RWPE2 (cell line): ENCODE measurements at places on chromosomes 3 and 15.

GRCh38 chr3:185820973-185821758, 3.7 kb downstream of the IGF2BP2 start:
- no peak for DNase-seq

- peak; percentile 11 for DNase-seq
These were observed 161.4 kb downstream of the WNT7A start for GRCh38 chr3:13718436-13718835.

DNA sequence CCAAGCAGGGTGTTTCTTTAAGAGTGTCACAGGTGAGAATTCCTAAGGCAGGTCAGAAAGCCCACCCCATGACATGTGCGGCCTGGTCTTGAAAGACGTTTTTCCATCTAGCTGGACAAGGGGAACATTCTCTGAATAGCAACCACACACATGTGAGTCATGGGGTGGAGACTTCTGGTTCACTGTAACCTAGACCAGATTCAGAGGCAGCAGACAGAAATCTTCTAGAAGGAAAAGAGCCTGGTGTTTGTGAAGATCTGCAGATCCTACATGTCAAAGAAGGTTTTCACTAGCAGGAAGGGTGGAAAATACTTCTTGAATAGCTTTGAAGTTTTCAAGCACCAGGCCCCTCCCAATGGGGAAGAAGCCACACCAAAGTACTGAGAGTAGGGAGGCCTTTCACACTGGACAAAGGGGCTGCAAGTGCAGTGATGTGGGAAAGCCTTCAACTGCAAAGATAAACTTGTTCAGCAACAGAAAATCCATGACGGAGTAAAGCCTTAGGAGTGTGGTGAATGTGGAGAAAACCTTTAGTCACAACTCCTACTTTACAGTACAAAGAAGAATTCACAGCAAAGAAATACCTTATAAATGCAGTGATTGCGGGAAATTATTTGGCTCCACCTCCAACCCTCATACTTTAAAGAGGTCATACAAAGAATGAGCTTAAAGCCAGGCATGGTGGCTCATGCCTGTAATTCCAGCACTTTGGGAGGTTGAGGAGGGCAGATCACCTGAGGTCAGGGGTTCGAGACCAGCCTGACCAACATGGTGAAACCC, 17.6 kb downstream of the ADAM10 start:
- no peak for DNase-seq

DNA sequence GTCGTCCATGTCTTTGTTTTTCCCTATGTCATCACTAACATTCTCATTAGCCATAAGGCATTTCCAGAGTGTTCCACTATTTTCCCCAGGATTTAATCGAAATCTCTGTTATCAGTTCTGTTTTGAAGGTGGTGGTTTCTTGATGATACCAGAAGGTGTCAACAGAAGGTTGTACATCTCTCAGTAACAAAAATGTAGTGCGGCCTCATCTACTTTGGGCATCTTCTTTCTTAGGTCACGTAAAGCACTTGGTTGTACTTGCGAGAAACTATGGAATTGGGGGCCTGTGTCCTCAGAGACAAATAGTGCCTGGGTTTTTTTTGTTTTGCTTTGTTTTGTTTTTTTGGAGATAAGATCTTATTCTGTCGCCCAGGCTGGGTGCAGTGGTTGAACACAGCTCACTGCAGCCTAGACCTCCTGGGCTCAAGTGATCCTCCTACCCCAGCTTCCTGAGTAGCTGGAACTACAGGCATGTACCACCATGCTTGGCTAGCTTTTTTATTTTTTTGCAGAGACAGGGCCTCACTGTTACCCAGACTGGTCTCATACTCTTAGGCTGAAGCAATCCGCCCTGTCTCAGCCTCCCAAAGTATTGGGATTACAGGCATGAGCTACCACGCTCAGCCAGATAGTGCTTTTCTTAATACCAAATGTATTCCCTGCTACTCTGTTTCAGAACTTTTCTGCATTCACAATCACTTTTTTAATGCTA, 61.2 kb upstream of the FURIN start:
- DNase-seq = peak; percentile 14

DNA sequence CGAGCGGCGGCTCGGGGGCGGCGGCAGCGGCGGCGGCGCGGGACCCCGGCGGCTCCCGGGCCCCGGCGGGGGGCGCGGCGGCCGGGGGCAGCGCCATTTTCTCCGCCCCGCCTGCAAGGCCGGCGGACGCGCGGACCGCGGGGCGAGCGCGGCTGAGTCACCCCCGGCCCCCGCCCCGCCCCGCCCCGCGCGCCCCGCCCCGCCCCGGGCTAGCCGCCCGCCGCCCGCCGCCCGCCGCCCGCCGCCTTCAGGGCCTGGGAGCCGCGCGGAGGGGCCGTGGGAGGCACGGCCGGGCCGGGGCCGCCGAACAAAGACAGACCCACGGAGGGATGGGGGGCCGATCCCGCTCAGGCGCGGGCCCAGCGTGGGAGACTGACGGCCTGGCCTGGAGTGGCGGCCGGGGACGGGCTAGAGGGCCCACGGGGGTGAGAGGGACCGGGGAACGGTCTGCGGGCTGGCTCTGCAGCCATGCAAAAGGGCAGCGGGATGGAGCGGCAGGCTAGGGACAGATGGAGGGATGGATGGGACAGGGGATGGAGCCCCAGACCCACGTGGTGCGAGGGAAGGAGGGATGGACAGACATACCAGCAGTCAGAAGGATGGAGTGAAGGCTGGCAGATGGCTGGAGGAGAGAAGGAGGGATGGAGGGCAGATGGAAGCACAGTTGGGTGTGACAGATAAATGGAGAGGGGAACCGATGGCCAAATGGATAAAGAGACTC, at the start of gene EIF4E3:
Gene EIF4E3, minus strand, starts transcription at position 132 of the 721 bp plus-strand sequence. Its CDS starts 35 bp downstream, at position 97.
- DNase-seq = no peak

DNA sequence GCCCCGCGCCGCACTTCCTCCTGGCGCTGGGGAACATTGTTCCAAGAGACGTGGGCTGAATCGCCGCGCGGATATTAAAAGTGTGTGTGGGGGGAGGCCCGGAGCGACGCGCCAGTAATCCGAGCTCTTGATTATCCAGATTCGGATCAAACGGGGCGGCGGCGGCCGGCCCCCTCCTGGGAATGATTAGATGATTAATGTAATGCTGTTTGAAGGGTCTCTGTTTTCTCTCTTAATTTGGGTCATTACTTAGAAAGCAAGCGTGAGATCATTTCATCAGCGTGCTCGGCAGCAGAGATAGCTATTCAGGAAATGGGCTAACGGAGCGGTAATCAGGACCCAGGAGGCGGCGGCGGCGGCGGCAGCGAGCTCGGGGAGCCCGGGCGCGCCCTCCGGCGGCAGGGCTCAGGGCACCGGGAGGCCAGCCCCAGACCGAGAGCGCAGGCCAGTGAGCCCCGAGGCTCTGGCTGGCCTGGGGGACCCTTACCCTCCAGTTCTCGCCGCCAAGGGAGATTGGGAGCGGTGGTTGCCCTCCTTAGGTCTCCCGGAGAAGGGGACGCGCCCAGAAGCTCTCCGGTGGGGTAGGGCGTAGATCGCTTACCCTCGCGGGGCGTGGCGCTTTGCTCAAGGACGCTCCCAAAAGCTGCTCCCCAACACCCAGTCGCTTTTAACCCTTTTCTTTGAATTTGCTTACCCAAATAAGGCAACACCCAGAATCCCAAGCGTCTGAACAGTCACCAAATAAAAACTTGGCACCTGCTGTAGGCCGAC, 4.5 kb downstream of the FEZF2 start:
- DNase-seq = no peak

GRCh38 chr3:71917545-71917944, 132.6 kb upstream of the PROK2 start:
- no peak for DNase-seq

DNA sequence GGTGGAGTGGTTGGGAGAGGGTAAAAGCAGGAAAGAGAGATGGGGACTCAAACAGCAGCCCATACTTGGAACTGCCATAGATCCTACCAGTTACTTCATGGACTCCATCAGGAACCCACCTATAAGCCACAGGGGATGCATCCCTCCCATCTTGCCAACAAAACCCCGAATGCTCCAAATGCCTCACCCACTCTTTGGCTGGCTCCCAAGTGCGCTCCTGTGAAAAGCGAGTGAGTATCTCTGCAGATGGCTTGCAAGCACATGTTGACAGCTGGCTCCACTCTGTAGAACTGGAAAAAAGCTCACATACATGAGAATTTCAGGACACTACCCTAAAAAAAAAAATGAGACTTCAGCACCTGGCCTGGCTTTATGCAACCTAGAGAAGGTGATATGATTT, 151.0 kb downstream of the UBE3A start:
- no peak for DNase-seq

DNA sequence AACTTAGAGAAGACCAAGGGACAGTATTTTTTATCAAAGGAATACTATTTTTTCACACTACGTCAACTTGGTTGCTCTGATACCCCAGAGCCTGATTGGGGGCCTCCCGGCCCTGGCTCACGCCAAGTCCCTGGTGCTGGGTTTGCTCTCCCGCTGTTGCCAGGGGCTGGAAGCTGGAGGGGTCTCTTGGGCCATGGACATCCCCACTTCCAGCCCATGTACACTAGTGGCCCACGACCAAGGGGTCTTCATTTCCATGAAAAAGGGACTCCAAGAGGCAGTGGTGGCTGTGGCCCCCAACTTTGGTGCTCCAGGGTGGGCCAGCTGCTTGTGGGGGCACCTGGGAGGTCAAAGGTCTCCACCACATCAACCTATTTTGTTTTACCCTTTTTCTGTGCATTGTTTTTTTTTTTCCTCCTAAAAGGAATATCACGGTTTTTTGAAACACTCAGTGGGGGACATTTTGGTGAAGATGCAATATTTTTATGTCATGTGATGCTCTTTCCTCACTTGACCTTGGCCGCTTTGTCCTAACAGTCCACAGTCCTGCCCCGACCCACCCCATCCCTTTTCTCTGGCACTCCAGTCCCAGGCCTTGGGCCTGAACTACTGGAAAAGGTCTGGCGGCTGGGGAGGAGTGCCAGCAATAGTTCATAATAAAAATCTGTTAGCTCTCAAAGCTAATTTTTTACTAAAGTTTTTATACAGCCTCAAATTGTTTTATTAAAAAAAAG, 20.3 kb upstream of the BSN start:
- DNase-seq = no peak

DNA sequence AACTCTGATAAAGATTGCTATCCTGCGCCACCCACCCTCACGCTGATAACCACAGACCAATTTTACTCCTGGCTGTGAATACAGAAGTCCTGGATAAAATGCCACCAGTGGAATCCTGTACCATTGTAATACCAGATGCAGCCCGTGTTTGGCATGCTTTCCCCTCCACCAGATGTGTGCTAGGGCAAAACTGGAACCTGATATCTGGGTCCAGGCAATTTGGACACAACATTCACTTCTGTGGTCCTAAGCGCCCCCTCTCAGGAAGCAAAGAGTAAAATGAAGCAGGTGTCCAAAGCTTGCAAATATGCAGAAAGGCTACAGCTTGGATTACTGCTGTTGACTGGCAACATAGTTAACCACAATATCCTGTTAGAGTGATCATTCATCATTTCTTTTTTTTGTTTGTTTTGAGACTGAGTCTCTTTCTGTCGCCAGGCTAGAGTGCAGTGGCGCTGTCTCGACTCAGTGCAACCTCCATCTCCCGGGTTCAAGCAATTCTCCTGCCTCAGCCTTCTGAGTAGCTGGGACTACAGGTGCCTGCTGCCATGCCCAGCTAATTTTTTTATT, 32.8 kb downstream of the LOXL1 start:
- DNase-seq = peak; percentile 17

- DNase-seq = peak; percentile 15
These were observed 255.9 kb downstream of the XXYLT1 start for GRCh38 chr3:195015021-195015420.

GRCh38 chr15:64842986-64843561, 1.4 kb downstream of the PLEKHO2 start:
- DNase-seq = no peak

GRCh38 chr3:49568965-49569364, 14.7 kb downstream of the BSN start:
- DNase-seq = no peak

- no peak for DNase-seq
These were observed 96.2 kb upstream of the PLCL2 start for GRCh38 chr3:16788440-16789056.

DNA sequence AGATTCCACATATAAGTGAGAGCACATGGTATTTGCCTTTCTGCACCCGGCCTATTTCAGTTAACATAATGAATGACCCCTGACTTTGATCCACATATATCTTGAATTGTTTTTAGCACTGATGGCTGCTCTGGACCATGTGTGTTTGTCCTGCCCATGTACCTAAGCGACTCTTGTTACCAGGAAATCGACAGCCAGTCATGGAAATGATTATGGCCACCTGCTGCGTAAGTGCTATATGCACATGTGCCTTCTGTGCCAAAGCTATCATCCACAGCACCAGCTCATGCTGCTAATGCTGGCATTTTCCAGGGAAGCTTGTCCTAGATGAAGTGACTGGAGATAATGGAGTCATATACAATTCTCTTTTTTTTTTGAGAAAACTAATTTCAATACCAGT, 103.7 kb downstream of the PEX5L start:
- DNase-seq = no peak
